Heart left ventricle (tissue), 16 donors: ENCODE measurements at places on chromosomes 7 and 10. TPM values are rescaled to one million over a fixed set of nuclear protein-coding genes. Genes with fewer than 3 reads are reported as not detected.
A peak's percentile ranks its signal among the peaks of the same experiment; 100 is the strongest.

GRCh38 chr7:152463709-152464311 lies 28.0 kb upstream of the KMT2C start:
- DNase-seq = peak; percentile 100

DNA sequence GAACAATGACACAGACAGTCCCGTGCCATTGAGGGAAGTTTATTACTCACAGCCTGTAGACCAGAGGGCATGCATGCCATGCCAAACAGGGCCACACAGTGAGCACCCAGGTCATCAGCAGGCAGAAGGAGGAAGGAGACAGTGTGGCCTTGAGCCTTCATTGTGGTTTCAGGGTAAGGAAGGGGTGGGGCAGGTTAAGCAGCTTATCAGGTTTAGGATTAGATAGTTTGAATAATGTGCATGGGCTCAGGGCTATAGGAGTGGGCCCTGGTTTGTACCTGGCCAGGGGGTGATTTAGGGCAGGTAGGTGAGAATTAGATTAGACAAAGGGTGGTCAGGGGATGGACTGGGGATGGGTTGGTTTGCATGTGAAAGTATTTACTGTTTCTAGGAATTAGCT lies 67.9 kb downstream of the ADCY1 start:
- DNase-seq = no peak

- no peak for DNase-seq
Observed at GRCh38 chr7:19508124-19508523, 200.7 kb downstream of the POLR1F start.

DNA sequence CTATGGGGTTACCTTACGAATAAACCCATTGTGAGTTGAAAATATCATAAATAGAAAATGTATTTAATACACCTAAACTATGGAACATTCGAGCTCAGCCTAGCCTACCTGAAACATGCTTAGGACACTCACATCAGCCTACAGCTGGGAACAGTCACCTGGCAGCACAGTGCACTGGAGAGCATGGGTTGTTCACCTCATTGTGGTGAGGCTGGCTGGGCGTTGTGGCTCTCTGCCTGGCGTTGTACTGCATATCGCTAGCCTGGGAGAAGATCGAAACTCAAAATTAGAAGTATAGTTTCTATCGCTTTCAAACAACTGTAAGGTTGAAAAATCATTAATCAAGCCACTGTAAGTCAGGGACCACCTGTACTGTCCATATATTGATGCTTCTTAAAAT lies 17.3 kb upstream of the HBP1 start:
- DNase-seq = no peak

DNA sequence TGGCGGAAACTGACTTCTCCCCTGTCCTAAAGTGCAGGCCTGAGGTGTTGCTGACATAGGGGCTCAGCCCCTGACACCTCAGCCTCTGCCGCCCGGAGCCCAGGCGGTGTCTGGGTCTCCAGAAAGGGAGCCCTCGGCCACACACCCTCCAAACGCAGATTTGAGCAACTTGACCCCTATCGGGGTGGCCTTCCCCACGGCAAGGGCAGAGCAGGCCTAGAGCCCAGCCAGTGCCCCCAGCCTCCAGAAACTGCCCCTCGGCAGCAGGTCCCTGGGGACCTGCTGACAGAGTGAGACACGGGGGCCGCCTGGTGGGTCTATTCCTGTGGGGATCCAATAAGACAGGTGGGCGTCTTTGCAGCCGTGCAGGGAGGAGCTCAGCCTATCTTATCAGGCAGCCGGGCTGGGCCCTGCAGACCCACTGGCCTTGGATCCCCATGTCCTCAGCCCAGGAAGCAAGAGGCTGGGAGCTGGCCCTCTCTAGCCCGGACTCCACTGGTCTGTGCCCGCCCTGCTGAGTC lies 11.0 kb downstream of the TMEM184A start:
- no peak for DNase-seq

- no peak for DNase-seq
Observed at GRCh38 chr10:36393801-36394200, 731.6 kb upstream of the ANKRD30A start.

- peak; percentile 65 for DNase-seq
Observed at GRCh38 chr7:134741907-134742635, 37.4 kb upstream of the CALD1 start.

GRCh38 chr10:113616244-113617074 lies 47.4 kb downstream of the NRAP start:
- DNase-seq = no peak

GRCh38 chr10:100519311-100520051 lies at the start of gene SEC31B:
SEC31B (minus strand) TSS chr10:100519861; CDS start chr10:100516952, 2,909 bp downstream.
- peak; percentile 64 for DNase-seq

DNA sequence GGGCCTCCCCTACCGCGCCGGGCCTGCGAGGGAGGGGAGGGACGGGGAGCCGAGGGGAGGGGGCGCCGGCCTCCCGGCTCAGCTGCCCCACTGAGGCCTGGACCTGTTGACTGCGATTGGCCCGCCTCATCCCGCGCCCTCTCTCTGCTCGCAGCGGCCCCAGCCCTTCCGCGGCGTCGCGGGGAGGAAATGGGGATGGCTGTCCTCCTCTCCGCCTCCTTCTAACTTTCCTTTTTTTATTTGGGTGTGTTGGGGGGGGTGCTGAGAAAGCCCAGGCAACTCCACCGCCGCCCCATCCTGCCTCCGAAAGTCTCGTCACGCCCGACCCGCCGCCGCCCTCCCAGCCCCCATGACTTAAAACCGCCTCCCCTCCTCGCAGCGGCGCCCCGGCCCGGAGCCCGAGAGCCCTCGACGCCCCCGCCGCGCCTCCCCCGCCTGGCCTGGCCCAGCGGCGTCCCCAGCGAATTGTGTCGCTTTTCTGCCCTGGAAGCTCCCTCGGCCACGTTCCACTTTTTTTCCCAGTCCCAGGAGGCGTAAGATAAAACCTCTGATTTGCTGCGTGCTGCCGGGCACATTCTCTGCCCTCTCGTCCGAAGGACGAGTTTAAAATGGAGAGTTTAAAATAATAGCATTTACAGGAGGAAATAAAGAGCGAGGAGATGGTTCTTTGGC lies 842 bp upstream of the SKIDA1 start:
- peak; percentile 91 for DNase-seq

GRCh38 chr10:33612551-33612950 lies 278.1 kb upstream of the NRP1 start:
- DNase-seq = no peak

- no peak for DNase-seq
Observed at GRCh38 chr7:4025694-4026615, 656.1 kb upstream of the FOXK1 start.

DNA sequence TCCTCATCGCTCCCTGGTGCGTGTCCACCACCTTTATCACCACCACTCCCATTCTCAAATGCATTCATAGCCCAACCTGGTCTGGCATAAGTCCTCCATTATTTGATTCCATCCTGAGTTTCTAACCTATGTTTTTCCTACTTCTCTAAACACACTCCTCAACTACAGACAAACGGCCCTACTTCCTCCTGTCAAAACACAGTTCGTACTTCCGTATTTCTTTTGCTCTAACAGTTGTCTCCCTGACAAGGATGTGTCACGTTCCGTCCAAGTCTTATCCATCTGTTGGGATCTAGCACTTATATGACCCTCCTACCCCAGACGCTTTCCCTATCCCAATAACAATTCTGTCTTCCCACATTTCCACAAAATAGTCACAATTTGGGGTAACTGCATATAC lies 46.8 kb downstream of the DOCK4 start:
- DNase-seq = no peak

DNA sequence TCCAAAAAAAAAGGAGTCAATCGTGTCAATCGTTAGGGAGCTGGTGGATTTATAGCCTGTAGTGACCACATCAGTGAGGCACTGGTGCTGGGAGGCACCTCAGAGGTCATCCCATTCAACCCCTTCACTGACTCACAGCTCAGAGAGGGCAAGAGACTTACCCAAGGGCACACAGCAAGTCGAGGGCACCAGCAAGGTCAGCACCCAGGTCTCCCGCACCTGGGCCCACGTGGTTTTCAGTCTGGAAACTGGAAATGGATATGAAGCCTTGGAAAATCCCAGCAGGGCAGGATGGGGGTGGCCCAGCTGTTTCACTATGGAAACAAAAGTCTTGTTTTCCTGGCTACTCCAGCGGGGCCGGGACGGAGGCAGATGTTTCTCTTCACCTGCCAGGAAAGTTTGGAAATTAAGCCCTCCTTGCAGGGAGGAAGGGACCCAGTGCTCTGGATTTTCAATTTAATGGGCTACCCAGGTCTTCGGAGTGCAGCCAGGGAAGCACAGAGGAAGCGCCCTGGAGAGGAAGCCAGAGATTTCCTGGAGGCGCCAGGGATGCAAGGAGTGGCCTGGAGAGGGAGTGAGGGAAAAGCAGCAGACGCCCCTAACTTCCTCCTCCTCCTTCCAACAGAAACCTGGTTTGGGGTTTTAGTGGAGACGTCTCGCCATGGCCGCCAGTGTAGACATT lies 157.2 kb upstream of the TNRC18 start:
- peak; percentile 50 for DNase-seq

DNA sequence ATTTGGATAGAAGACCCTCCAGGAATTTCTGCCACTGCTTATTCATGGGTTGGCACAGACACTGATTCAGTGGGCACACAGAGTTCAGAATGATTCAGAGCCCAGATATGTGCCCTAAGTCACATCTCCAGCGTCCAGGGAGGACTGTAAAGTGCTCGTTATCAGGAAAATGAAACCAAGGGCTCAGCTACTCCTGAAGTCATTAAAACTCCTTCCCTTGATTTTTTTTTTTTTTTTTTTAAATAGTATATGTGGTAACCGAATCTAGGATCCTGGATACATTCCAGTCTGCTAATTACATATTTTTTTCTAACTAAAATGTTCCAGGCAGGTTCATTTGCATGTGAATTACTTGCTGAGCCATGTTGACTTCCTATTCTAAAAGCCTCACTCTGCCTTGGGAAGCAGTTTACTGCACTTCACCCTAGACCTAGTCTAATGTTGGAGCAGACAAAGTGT lies 34.7 kb downstream of the MET start:
- DNase-seq = no peak

DNA sequence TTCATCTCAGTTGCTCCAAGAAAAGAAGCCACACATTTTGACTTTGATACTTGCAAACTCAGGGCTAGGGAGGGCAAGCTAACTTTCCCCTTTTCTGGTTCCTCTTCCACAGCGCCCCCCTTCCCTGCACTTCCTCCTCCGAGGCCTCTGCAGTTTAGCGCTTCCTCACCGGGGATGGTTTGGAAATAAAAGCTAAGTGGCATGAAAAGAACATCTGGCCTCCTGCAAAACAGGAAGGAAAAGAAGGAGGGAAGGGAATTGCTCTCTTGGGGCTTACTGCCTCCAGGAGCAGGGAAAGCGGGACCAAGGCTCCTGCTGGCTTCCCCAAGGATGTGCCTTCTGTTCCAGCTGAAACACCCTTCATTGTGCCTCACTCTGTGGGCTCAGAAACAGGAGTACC lies 42.3 kb downstream of the PRKCQ start:
- peak; percentile 26 for DNase-seq

- no peak for DNase-seq
Observed at GRCh38 chr10:32269343-32270100, 77.4 kb downstream of the EPC1 start.

DNA sequence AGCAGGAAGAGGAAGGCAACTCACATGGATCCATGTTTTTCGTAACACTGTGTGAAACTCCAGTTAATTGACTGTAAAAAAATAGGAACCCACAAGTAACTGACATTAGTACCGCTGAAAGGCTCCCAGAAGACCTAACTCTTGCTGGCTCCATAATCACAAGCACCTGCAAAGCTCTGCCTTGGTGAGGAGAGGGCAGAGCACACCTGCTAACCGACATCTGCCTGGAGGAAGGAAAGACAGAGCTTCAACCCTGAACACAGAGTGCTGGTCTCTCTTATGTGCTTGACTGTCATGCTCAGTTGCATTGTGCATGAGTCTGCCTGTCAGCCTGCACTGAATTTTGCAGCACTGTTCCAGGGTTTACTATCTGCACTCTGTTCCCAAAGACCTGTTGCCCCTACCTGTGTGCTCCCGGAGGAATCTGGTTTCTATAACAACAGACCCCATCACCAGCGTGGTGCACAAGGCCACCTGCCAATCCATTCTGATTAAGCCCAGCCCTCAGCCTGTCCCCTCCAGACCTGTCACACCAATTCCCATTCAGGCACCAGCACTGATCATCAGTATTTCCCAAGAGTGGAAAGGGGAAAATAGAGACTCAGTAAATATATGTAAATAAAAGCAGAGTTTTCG lies 63.1 kb upstream of the ANKRD1 start:
- DNase-seq = no peak

The HOXA7 gene
- not detected for total RNA-seq

The RHOBTB1 gene
- 17.9 TPM for total RNA-seq

The PON1 gene
- not detected for total RNA-seq

The NUTM2B gene
- 0.75 TPM for total RNA-seq

The HACD1 gene
- total RNA-seq = 133 TPM

The PITRM1 gene
- total RNA-seq = 98.2 TPM

The TUBB8 gene
- not detected for total RNA-seq

The GJD4 gene
- not detected for total RNA-seq

The TAC1 gene
- not detected for total RNA-seq

The PDE6C gene
- total RNA-seq = not detected

The OR2A25 gene
- total RNA-seq = not detected

The WEE2 gene
- total RNA-seq = not detected
